ENCODE measurements at places on chromosomes 5 and 9. TPM values are rescaled to one million over a fixed set of nuclear protein-coding genes. Genes with fewer than 3 reads are reported as not detected.

DNA sequence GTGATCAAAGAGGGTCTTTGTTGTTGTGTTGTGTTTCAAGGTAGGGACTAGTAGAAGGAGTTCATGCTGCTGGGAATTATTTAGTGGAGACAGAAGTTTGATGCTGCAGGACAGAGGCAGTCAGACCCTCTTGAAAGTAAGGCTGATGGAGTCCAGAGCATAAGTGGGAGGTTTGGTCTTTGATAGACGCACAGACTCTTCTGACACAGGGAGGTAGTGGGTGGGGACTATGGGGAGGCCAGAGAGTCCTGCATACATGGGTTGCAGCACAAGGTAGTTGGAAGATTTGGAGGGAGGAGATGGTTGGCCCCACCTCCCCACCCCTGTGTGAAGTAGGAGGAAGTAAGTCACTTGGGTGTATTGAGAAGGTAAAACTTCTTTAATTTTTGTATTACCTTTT is 2.4 kb upstream of the CCDC112 start:
- DNase-seq: no peak

Gene FGFR4
- 4.4 TPM for total RNA-seq

GRCh38 chr5:138844812-138845513 is 30.2 kb downstream of the LRRTM2 start:
- DNase-seq: no peak

Gene SLCO6A1
- not detected for total RNA-seq

Gene TTC16
- total RNA-seq: 1.7 TPM

GRCh38 chr9:126377536-126377935 is 50.9 kb downstream of the MVB12B start:
- no peak for DNase-seq

Gene GPR151
- total RNA-seq: not detected

DNA sequence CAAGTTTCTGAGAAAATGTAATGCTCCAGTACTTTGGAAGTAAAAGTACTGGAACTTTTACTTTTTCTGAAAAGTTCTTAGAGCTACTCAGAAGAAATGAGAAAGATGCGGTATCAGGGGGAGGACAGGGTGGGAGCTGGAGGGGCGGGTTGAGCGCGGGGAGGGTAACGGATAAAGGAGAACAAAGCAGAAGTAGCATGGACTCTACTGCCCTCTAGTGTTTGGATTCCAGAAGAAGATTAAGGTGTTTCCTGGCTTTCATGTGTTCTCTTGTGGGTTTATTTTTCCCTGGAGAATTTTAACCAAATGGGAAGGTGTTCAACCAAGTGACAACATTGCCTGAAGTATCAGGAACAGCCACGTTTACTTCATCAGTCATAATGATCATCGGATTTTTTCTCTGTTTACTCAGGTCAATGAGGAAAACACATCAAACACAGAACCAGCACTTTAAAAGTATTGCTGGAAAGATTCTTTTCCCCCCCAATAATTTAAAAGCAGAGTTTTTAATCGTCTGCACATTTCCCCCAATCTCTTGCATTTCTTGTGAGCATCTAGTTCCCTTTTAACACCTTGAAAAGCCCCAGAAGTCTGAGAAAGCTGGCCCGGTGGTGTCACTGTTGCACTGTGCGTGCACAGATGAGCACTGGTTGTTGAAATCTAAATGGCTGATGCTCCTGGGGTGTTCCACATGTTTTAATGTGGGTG is 190.6 kb downstream of the MPDZ start:
- DNase-seq: no peak

GRCh38 chr5:7395947-7396712 is at the start of gene ADCY2:
Gene ADCY2, plus strand, starts transcription at chr5:7396138. Its CDS starts 159 bp downstream, at chr5:7396297.
- no peak for DNase-seq

- no peak for DNase-seq
Observed at GRCh38 chr5:36606036-36606427, 374 bp upstream of the SLC1A3 start.

- no peak for DNase-seq
Observed at GRCh38 chr9:125600194-125600593, 106.8 kb downstream of the MAPKAP1 start.

Gene CARTPT
- total RNA-seq: not detected

Gene ANKRD18B
- total RNA-seq: not detected

GRCh38 chr5:143261748-143262392 is 141.6 kb downstream of the NR3C1 start:
- DNase-seq: no peak

GRCh38 chr5:36323926-36324781 is 22.5 kb upstream of the RANBP3L start:
- DNase-seq: no peak

- DNase-seq: no peak
Observed at GRCh38 chr5:176748967-176749935, 61.1 kb upstream of the UNC5A start.

DNA sequence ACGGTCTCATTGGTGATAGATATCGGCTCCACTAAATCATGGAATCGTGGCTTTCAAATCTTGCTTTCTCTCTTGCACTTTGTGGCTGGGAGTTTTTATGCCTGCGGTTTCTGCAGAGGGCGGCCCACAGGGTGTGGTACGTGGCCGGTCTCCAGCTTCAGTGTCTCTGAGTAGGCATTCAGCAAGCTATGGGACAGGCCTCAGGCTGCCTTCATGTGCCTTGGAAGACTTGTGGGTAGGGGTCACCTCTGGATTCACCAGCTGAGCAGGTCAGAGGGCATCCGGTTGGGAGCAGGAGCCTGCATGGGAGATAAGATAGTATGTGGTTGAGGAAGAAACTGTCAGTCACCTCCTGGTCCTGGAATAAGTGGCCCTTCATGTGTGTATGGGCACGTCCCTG is 47.7 kb downstream of the AMBP start:
- DNase-seq: no peak

DNA sequence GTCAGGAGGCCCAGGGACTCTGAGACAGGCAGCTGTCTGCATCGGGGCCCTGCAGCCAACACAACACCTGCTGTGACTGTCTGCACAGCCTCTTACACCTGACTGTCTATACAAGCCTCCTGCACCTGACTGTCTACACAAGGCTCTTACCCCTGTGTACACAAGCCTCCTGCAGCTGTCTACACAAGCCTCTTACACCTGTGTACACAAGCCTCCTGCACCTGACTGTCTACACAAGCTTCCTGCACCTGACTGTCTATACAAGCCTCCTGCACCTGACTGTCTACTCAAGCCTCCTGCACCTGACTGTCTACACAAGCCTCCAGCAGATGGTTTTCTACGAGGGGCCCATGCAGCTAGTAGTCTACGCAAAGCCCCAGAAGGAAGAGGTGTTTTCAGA is 18.6 kb downstream of the IRX2 start:
- no peak for DNase-seq

DNA sequence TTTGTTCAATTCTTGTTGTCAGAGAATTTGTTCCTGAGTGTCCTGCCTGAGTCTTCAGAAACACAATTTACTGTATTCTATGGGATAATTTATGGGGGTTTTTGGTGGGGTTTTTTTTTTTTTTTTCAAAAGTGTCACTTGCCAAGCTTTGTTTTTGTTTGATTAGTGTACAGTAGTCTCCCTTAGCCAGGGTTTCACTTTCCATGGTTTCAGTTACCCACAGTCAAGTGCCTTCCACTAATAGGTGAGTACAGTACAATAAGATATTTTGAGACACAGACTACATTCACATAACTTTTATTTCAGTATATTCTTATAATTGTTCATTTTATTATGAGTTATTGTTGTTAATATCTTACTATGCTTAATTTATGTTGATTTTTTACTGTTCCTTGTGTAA is 25.0 kb upstream of the AUH start:
- DNase-seq: no peak

Gene CORO2A
- total RNA-seq: 27.0 TPM

DNA sequence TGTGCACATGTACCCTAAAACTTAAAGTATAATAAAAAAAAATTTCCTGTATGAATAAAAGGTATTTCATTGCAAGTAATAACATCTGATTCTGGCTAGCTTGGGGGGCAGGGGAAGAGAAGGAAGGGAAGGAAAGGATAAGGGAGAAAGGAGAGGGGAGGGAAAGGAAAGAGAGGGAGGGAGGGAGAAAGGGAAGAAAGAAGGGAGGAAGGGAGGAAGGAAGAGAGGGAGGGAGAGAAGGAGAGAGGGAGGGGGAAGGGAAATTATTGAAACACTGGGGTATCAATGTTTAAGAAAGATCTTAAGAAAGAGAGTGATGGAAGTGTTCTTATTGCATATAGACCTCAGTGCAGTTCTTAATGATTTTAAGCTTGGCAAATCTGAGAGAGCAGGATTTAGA is 129.8 kb upstream of the ZNF366 start:
- DNase-seq: no peak

DNA sequence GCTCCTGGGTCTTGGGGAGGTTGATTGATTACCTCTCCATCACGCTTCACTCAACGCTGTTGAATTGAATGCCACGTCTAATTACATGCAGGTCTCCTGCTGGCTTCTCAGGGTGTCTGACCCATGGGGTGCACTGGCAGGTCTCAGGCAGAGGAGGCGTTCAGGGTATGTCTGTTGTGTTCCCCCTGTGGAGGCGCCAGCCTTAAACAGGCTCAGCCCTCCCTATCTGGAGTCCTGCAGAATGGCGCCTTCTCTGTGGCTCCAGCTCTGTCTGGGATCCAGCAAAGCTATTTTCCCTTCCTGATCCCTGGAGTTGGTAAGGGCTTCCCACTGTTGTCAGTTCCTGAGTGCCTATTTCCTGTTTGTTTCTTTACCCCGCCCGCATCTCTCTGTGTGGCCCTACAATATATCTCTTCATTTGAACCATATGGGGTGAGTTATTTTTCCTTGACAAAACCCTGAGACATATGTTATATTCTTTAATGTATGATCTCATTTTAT is 150.0 kb downstream of the NTRK2 start:
- no peak for DNase-seq

Gene PCDHA13
- total RNA-seq: not detected

Gene HRCT1
- not detected for total RNA-seq

Gene DOCK8
- 219 TPM for total RNA-seq

DNA sequence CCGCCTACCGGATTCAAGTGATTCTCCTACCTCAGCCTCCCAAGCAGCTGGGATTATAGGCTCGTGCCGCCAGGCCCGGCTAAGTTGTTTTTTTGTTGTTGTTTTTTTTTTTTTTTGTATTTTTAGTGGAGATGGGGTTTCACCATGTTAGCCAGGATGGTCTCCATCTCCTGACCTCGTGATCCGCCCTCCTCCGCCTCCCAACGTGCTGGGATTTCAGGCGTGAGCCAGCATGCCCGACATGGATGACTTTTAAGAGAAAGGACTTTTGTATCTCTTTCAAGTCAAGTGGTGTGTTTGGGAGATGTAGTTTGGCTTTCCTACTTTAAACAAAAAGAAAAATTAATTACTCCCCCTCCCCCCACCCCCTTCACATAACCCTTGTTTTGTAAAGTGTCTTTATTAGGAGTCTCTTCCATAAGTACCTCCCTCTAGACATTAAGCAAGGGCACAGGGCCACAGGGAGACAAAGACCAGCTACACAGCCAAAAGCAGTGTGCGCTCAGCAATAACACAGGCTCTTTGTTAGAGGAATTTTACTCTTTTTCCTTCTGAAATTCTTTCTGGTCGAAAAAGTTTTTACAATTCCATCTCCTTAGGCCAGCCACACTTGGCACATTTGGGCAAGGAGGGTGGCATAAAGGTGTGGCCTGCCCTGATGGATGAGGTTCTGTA is 31.2 kb downstream of the JAKMIP2 start:
- DNase-seq: no peak

Gene GMCL2
- total RNA-seq: not detected

DNA sequence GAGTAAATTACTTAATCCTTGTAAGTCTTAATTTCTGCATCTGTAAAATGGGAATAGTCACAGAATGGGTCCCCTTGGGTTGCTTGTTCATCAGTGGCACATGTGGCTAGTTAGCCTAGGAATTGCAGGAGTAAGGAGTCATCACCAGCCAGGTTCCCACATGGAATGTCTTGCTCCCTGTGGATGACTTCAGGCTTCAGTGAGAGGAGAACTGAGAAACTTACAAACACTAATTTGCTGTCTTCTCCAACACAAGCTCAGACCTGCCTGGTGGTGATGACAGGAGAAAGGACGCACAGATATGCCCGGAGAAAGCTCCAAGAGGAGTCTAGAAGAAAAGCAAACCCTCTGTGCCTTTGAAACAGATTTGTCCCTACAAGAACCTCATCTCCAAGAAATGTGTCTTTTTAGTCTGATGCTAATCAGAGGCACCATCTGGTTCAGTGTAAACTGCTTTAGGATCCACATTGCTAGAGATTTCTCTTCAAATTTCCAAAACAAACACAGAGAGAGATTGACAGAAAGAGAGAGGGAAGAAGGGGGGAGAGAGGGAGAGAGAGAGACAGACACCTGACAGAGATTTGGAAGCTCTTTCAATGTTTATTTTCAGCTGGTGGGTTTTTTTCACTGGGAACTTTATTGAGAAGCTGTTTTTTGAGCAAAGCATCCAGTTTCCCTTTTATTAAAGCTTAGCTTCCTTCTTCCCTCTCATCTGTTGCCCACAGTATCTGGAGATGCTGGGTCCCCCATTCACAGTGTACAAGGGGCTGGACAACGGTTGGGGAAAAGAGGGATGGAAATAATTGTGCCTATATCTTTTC is 128.3 kb downstream of the DOCK2 start:
- DNase-seq: no peak

- no peak for DNase-seq
Observed at GRCh38 chr5:166758151-166758550, 1533.3 kb upstream of the WWC1 start.

GRCh38 chr9:26157411-26157810 is 479.2 kb upstream of the TUSC1 start:
- no peak for DNase-seq

- DNase-seq: peak; percentile 64
Observed at GRCh38 chr5:151150471-151151262, 6.9 kb downstream of the ANXA6 start.

GRCh38 chr5:165497707-165498106 is 1992.3 kb downstream of the MAT2B start:
- no peak for DNase-seq

Gene ALDH1B1
- total RNA-seq: 1.7 TPM

DNA sequence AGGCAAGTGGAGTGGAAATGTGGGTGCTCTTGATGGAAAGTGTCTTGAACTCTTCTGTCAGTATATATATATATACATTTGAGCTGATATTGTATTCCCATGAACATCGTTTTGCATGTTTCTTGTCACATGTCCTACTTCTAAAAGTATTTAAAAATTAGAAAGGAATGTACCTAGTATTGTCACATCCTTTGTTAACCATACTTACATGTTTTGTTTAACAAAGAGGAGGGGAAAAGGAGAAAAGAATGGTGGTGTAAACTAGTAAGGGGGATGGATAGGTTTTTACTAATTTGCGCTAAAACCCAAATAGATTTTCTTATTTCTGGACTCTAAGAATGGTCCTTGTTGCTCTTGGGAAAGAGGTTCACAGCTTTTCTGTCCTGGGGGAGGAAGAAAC is 181.7 kb downstream of the GOLPH3 start:
- no peak for DNase-seq

- DNase-seq: no peak
Observed at GRCh38 chr5:111584651-111585050, 72.3 kb upstream of the STARD4 start.

Gene ALDH7A1
- 0.35 TPM for total RNA-seq

Gene MAMDC4
- 2.7 TPM for total RNA-seq
